ENCODE measurements at places on chromosomes 6 and 20.

GRCh38 chr6:65468307-65468706 lies 238.7 kb downstream of the EYS start:
- DNase-seq: no peak

DNA sequence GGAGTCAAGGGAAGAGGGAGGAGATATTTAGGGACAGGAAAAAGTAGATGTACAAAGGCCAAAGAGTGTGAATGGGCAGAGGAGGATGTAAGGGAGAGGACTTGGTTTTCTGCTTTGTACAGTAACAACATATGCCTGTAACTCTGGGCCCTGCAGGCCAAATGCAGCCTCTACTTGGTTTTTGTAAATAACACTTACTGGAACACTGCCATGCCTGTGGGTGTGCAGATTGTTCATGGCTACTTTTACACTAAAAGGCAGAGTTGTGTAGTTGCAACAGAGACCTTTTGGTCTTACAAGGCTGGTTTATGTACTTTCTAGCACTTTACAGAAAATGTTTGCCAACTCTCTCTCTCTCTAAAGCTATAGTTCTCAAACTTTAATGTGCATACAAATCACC lies 157.1 kb downstream of the PHACTR1 start:
- DNase-seq: no peak

GRCh38 chr20:57088436-57088835 lies 178.0 kb downstream of the BMP7 start:
- DNase-seq: no peak

- DNase-seq: no peak
Observed at GRCh38 chr6:119781365-119781764, 431.8 kb upstream of the MAN1A1 start.

- no peak for DNase-seq
Observed at GRCh38 chr20:43974695-43975094, 60.0 kb downstream of the TOX2 start.

GRCh38 chr6:10166031-10166430 lies 248.8 kb downstream of the TFAP2A start:
- DNase-seq: no peak

- DNase-seq: peak; percentile 71
Observed at GRCh38 chr6:138765896-138766655, 7.5 kb upstream of the CCDC28A start.

DNA sequence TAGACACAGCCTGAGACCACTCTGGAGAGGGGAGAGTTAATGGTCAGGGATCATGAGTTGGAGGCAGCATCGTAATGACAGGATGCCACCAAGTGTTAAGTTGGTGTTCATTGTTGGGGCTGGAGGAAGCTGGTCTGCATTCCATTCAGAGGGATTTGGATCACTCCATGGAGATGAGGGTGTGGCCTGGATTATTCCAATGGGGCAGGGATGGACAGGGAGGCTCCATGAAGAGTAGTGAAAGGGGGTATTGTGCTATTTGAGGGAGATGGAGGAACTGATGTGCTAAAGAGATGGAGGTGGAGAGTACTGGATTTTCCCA lies 1.1 kb downstream of the SAPCD1 start:
- peak; percentile 86 for DNase-seq

- DNase-seq: no peak
Observed at GRCh38 chr6:37172912-37173492, 3.0 kb downstream of the PIM1 start.

DNA sequence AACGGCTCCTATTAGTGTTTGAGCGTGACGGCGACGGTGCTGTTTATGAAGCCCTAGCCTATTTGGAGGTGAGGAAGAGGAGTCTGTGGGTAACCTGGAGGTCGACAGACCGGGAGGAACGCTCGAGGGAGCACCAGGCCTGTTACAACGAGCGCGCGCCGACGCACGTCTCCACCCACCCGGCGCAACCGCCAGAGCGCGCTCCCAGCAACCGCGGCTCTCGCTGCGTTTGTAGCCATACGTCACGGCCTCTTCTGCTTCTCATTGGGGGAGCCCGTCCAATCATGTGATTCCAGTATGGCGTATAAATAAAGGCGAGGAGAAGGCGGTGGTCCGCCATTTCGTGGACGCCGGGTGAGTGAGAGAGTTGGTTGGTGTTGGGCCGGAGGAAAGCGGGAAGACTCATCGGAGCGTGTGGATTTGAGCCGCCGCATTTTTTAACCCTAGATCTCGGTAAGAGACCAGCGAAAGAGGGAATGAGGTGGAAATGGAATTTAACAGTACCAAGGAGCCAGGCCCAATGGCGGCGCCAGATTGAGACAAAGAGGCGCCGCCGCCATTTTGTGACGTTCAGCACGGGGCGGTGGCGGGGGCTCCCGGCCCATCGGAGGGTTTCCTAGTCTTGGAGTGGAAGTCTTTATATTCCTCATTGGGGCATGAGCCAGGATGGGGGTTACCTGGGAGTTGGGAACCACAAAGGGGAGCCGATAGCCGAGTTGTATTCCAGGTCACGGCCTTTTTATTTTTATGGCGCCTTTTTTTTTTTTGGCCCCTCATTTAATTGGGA lies at the start of gene SRSF3:
Gene SRSF3 (plus strand): TSS at position 334 of the 787 bp plus-strand sequence. CDS start 2,401 bp downstream, outside the sequence.
- peak; percentile 99 for DNase-seq

- no peak for DNase-seq
Observed at GRCh38 chr6:46267515-46267914, 96.7 kb upstream of the ENPP5 start.

GRCh38 chr6:169383265-169383664 lies 129.6 kb upstream of the THBS2 start:
- no peak for DNase-seq

DNA sequence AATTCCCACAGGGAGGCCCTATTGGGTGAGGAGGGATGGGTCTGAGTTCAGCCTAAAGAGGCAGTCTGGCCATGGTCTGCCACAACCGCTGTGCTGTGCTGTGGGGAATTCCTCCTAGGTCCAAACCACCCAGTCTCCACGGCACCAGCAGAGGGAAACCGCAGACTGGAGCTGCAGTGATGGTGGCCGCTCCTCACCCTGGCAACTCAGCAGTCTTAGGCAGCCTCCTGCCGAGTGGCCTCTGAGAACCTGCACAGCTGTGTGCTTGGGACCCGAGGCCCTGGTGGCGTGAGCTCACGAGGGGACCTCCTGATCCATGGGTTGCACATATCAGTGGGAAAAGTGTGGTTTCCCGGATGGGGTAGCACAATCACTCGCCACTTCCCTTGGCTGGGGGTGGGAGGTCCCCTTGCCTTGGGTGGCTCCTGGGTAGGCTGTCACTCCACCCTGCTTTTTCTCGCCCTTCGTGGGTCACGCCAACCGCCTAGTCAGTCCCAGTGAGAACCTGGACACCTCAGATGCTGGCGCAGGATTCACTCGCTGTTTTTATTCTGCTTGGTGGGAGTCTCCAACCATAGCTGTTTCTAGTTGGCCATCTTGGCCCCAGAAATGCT lies 242.2 kb downstream of the CDH26 start:
- DNase-seq: no peak

GRCh38 chr6:45655745-45656476 lies 278.2 kb upstream of the SUPT3H start:
- peak; percentile 54 for DNase-seq

- no peak for DNase-seq
Observed at GRCh38 chr6:53959717-53960116, 151.5 kb upstream of the MLIP start.
